ENCODE measurements at places on chromosomes 13 and 19.

DNA sequence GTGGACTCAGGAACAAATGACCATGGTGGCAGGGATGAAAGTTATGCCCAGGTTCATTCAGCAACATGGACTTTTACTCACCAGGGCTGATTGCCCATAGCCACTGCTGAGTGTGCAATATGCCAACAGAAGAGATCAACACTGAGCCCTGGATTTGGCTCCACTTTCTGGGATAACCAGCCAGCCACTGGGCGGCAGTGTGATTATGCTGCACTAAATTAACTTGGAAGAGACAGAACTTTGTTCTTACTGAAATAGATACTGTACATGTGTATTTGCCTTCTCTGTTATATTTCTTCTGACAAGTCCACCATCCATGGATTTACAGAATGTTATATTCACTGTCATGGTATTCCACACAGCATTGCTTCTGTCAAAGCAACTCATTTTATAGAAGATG is 257.4 kb downstream of the TDRD3 start:
- H3K27me3 ChIP-seq, result no peaks in the 10 kb centered on the region
- no peak overlapping the region for H3K4me3 ChIP-seq
- H3K4me1 ChIP-seq, result no peaks in the 10 kb centered on the region
- no peak overlapping the region for H3K27ac ChIP-seq
- no peak for DNase-seq

- H3K36me3 ChIP-seq, result no peaks in the 10 kb centered on the region
- no peak for DNase-seq
- no peaks in the 10 kb centered on the region for H3K27me3 ChIP-seq
These were observed 44.2 kb downstream of the EDNRB start for GRCh38 chr13:77874406-77874805.

DNA sequence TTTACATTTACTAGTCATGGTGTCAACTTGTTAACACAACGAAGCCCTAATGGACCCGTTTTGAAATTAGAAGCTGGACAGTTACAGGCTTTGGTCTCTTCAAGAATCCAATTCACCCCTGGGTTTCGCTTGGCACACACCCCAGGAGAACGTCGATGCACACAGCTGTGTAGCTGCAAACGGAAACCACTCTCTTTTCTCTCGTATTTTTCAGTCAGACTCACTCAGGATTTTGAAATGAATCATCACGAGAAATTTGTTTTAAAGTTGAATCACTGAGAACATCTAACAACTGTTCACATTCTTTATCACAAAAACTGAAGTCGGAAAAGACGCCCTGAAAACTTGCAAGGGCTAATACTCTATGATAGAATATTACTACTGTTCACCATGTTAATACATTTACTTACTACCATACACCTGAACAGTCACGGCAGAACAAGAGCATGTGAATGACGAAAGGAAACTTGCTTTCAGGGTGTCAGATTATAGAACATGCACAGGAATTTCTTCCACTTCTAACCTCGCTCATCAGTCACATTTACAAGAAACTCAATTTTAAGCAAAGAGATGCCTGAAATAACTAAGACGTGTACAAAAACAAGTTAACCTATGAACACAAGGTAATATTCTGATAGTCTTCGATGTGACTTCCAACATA is 4.7 kb downstream of the PNMA8A start:
- no peaks in the 10 kb centered on the region for H3K36me3 ChIP-seq
- peak; percentile 26 for DNase-seq
- H3K27ac ChIP-seq, result no peak overlapping the region
- no peaks in the 10 kb centered on the region for H3K27me3 ChIP-seq

DNA sequence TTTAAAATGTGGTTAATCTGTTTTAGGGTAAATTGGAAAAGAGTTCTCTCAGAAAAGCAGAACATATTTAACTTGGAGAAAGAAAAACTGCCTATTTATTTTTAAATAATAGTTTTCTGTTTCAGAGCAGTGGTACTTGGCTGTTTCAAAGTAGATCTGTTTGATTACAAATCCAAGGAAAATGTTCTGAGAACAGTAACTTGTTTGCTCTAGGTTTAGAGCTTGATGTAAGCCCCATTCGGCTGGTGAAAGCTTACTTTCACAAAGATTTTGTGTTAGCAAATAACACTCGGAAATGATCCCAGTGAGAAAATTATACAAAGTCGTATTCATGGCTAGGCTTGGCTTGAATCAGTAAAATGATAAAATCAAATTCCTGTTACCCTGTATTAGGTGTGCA is 395.8 kb upstream of the GPC6 start:
- DNase-seq, result no peak
- peaks cover 3% of the 10 kb centered on the region for H3K27me3 ChIP-seq
- H3K4me3 ChIP-seq, result no peak overlapping the region
- no peak overlapping the region for H3K27ac ChIP-seq
- H3K36me3 ChIP-seq, result no peaks in the 10 kb centered on the region
- no peaks in the 10 kb centered on the region for H3K4me1 ChIP-seq
